ENCODE measurements at places on chromosomes 3 and 15.

- peak; percentile 60 for DNase-seq
Observed at GRCh38 chr3:189041482-189042090, 130.2 kb upstream of the TPRG1 start.

DNA sequence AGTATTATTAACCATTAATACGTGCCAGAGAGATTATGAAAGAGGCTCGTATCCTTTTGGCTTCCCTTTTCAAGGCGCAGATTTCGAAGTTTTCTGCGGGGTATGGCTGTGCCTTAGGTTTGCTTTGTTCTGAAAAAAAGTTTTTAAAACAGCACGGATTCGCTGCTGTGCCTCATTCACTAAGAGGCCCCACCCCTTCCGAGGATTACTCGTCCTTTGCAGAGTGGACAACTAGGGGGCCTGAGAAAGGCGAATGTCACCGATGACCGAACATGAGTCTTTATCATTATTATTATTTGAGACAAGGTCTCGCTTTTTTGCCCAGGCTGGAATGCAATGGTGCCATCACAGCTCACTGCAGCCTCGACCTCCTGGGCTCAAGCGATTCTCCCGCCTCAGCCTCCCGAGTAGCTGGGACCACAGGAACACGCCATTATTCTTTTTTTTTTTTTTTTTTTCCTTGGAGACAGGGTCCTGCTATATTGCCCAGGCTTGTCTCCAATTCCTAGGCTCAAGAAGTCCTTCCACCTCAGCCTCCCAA lies 684 bp upstream of the RPS27L start:
- DNase-seq = peak; percentile 60

GRCh38 chr15:94843060-94843459 lies 611.7 kb downstream of the MCTP2 start:
- no peak for DNase-seq

- no peak for DNase-seq
Observed at GRCh38 chr3:111677007-111677392, 81.9 kb upstream of the ZBED2 start.

GRCh38 chr3:134517791-134518190 lies 31.9 kb downstream of the CEP63 start:
- DNase-seq = no peak

GRCh38 chr3:80233576-80233975 lies 465.8 kb upstream of the ROBO1 start:
- DNase-seq = no peak

DNA sequence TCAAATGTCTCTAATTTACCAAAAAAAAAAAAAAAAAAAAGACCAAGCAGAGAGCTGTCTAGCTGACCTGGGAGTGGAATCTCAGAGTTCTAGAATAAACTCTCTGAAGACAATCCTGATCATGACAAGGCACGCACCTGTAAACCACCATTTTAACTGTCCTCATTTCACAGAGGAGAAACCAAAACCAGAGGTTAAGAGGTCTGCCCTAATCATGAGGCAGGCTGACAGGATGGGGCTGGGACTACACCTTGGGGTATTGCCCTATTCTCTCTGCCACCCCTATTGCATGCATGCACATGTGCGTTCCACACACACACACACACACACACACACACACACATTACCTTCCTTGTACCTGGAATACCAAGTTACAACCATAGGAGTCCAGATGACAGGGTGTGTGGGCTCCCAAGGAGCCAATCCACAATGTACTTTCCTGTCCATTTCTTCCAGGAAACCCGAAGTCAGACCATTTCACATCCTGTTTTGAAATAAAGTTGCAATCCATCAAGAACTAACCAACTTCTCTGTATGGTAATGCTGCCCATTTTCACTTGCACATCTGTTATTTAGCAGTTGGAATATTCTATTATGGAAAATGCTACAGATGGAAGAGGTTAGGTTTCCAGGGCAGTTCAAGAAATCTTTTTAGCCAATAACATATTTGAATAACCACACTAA lies 34.6 kb downstream of the HSPBAP1 start:
- no peak for DNase-seq

GRCh38 chr15:31261266-31262142 lies 65.1 kb upstream of the KLF13 start:
- DNase-seq = no peak

DNA sequence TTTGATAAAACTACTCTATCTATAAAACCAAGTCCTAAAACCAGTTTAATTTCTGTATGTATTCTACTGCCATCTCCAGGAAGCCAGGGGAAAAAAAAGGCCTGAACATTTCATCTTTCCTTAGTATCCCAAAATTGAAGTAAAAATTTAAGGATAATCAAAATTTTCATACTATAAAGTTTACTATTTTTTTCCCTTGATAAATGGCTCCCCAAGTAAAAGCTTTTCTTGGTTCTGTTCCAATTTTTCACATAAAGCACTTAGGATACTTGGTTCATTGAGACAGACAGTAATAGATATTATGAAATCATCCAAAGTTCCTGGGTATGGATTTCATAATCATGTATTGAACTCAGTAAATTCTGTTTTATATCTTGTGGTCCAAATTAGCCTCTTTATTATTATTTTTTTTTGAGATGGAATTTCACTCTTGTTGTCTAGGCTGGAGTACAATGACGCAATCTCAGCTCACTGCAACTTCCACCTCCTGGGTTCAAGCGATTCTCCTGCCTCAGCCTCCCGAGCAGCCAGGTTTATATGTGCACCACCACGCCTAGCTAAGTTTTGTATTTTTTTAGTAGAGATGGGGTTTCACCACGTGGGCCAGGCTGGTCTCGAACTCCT lies 34.5 kb downstream of the ICE2 start:
- peak; percentile 27 for DNase-seq

DNA sequence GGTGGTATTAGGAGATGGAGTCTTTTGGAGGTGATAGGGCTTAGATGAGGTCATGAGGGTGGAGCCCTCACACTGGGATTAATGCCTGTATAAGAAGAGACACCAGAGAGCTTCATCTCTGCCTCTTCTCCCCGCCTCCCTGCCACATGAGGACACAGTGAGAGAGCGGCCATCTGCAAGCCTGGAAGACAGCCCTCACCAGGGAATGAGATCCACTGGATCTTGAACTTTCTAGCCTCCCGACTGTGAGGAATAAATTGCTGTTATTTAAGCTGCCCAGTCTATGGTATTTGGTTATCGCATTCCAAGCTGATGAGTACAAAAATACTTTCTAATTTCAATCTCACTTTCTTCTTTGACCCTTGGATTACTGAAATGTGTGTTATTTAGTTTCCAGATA lies 121.4 kb downstream of the OCA2 start:
- DNase-seq = no peak

DNA sequence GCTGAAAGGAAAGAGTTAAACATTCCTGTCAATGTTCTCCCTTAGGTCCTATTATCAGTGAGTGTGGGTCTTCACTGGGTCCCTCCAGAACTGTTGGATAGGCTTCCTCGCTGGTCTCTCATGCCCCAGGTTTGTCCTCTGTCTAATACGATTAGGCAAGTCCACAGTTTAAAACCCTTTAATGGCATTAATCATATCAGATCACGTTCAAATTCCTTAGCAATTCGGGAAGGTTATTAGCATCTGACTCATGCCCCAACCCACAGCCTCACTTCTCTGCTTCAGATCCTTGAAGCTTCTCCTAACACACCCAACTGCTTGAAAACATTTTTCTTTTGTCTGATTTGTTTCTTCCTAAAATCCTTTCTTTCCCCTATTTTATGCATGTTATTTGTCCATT lies 224.3 kb upstream of the ATP10A start:
- no peak for DNase-seq

DNA sequence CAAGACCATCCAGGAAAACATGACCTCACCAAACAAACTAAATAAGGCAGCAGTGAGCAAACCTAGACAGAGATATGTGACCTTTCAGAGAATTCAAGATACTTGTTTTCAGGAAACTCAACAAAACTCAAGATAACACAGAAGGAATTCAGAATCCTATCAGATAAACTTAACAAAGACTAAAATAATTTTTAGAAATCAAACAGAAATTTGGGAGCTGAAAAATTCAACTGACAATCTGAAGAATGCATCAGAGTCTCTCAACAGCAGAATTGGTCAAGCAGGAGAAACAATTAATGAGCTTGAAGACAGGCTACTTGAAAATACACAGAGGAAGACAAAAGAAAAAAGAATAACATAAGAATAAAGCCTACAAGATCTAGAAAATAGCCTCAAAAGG lies 55.6 kb downstream of the MYO9A start:
- DNase-seq = no peak

DNA sequence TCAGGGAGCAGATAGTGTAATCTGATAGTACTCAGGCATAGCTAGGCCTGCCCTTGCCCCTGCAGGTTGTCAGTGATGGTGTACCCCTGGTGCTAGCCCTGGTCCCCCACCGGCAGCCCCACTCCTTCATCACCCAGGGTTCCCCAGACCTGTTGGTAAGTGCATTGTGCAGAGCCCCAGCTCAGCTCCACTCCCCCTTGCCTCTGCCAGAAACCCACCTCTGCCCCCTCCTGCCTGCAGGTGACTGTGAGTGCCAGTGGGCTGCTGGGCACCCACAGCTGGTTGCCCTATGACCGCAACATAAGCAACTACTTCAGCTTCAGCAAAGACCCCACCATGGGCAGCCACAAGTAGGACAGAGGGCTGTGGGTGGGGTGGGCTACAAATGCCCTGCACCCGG lies 27.5 kb downstream of the NBEAL2 start:
- DNase-seq = no peak

DNA sequence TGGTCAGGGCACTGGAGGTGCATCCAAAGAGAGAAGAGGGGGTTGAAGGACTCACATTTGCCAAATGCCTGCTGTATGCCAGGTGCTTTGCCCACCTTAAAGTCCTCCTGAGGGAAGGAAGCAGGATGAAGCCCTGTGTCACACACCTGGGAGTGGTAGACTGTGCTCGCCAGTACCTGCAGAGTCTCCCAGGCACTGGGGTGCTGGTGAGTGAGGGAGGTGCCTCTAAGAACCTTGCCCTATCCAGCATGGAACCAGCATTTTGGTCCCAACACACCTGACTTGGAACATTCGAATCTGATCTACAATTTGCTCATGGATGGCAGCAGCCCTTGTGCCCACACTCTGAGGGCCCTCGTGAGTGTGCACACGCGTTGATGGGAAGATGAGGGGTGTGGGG lies 76.7 kb downstream of the SEC22A start:
- no peak for DNase-seq

DNA sequence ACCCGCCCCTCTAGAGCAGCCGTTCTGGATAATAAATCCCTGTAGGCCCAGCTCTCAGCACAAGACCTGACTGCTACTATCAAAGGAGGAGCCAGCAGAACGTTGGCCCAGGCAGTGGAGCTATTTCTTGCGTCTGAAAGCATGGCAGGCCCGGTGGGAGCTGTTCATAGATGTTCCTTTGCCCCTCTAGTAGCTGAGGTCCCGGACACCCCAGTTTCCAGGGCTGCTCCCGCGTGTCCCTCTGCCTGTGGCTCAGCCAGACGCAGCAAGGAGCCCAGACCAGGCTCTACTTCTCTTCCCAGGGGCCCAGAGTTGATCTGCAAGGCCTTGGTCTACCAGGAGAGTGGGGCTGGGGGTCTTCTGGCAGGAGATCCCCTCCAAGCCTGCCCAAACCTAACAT lies 76.1 kb downstream of the FAM174B start:
- no peak for DNase-seq

GRCh38 chr3:95717048-95717447 lies 1097.3 kb upstream of the EPHA6 start:
- no peak for DNase-seq

GRCh38 chr15:78394026-78394425 lies 44.0 kb upstream of the IREB2 start:
- DNase-seq = no peak

GRCh38 chr3:64798316-64798715 lies 110.5 kb upstream of the ADAMTS9 start:
- no peak for DNase-seq

GRCh38 chr3:46712191-46713049 lies 5.2 kb downstream of the PRSS50 start:
- DNase-seq = no peak

DNA sequence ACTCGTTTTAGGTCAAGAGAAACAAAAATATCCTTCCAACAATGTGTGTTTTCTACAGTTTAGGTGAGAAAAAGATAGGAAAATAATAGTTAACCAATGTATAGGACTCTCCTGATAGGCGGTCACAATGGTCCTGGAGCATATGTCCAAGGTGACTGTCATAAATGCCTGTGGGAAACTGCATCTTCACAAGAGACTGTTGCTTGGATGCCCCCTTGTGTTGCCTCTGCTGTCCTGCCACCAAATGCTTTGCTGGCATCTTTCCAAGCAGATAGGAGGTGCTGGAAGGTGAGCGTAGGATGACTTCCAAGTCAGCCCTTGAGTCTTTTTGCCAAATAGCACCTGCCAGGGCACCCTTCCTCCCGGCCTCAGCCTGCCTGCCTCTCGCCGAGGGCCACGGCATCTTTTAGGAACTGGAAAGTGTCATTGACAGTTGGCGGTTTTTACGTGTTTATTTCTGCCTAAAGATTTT lies 24.1 kb upstream of the SACM1L start:
- DNase-seq = peak; percentile 59

- no peak for DNase-seq
Observed at GRCh38 chr3:12707449-12707848, 43.5 kb upstream of the RAF1 start.

GRCh38 chr15:101207867-101208288 lies 44.0 kb downstream of the CHSY1 start:
- no peak for DNase-seq

- DNase-seq = no peak
Observed at GRCh38 chr3:20310629-20311028, 124.6 kb upstream of the SGO1 start.

DNA sequence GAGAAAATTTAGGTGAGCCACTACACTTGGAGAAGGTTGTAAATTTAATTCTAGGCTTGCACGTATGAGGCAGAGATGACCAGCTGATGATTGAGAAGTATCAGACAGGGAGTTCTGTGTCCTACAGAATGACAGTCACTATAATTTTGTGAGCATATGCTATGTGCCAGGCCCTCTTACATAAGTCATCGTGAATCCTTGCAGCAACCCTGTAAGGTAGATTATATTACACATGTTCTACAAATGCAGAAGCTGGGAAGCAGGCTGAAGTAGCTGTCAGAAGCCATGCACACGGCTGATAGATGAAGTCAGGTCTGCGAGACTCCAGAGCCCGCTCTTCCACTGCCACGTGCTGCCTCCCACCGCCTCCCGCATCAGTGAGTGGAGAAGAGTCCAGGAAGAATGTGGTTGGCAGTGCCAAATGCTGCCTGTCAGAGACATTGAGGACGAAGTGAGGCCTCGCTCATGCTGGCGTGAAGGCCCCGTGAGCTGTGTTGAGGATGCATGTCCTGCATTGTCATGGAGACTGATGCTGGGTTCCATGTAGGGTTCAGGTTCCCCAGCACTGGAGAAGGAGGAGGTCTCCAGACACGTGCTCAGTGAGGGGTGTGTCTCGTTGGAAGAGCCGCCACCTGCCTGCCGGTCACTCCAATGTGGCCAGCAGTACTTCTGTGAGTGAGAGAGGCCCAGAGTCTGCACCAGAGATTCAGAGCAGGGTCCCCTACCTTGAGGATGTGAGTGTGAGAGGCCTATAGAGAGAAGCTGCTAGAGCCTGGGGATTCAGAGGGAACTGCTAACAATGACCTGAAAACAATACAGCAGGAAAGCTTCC lies 123.3 kb upstream of the PLXNA1 start:
- no peak for DNase-seq

GRCh38 chr15:81338170-81339007 lies 14.4 kb upstream of the STARD5 start:
- peak; percentile 87 for DNase-seq
